Activated T-cell treated with anti-CD3 and anti-CD28 coated beads for 1 hour (primary cell): ENCODE measurements at places on chromosomes 11 and 22.

- no peak for DNase-seq
Measured at GRCh38 chr11:117410861-117411710, 83.4 kb downstream of the CEP164 start.

DNA sequence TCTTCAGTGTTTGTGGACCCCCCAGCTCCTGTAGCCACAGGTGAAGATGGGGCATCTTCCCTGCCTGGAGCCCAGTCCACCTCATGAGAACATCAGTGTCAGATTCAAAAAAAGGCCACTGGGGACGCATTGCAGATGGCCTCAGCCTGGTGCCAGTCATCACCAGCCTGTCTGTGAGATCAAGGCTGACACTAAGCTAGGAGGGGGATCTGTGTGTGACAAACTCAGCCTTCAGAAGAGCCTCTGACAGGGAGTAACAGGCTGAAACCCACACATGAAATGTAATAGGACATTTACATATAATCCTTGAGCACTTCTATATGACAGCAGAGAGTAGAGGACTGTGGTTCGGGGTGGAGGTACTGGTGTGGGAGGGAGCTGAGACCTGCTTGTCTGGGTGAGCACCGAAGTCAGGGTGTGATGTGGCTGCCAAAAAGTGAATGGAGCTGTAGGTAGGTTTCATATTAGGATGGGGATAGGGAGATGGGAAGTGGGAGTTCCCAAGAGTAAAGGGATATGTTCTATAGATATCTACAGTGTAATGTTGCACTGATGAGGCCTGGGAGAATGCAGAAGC is 20.5 kb upstream of the CCDC134 start:
- DNase-seq, result no peak

DNA sequence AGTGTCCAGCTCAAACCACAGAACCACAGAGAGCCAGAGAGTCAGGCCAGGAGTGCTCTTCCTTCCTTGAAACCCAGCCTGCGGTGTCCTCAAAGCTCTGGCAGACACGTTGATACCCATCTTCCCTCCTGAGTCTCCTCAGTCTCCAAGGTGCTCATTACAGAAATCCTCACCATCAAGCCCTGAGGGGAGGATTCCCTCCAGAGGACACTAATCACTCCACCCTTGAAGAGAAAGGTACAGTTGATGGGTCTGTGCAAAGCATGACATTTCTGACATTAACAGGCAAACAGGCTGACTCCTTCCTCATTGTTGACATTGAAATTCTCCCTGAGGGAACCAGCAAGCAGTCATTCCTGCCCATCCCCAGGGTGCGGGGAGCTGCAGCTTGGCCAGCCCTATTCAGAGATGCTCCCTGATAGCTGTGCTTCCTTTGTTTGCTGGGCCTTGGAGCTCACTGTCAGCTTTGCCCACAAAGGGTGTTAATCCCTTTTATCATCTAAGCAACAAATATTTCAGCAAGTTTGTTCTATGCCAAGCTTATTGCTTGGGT is 101.7 kb upstream of the CSNK2A3 start:
- no peak for DNase-seq

GRCh38 chr22:33891455-33891854 is 28.8 kb downstream of the LARGE1 start:
- no peak for DNase-seq

DNA sequence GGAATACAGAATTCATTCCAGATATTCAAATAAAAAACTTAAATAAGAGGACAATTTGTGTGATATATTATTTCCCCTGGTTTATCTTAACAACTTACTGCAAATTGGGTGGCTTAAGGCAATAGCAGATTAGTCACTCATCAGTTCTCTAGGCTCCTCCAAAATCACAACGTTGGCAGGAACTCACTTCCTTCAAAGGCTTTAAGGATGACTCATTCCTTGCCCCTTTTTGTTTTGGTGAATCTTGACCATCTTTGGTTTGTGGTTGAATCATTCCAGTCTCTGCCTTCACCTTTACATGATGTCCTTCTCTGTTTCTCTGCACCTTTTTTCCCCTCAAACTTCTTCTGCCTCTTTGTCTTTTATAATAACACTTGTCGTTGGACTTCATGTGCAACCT is 3.4 kb downstream of the OR10AG1 start:
- no peak for DNase-seq

DNA sequence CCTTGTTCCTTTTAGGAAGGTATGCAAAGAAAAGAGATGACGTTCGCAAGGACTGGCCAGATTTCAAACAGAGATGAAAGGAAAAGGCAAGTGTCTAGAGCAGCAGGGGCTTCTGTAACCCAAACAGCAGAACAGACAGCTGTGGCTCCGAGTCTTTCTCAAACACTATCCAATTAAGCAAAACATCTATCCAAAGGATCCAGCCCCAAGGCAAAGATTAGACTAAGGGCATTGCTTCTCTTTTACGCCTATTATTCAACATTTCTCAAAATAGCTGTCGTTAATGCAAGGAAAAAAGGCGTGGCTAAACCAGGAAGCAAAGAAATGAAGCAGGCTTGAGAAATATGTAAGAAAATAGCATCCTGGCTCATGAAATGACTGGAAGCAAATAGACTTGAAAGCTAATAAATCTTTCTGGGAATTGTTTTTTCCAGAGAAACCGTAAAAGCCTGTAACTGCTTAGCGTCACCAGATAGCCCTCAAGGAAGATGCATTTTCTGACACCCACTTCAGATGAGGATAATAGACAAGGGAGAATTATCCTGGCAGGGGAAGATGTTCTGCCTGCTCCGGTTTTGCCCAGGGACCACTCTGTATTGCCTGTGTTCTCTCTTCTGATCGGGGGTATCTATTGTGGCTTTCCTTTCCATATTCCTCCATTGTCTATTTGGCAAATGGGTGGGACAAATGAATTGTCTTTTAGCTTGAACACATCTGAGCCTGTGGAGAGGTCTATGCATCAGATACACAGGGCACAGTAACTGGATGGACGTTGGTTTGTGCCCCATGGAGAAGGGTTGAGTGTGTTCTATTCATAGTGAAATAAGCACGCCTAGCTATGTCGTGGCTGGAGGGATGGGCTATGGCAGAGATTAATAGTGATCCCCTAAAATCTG is 20.2 kb downstream of the C11orf96 start:
- DNase-seq, result no peak

DNA sequence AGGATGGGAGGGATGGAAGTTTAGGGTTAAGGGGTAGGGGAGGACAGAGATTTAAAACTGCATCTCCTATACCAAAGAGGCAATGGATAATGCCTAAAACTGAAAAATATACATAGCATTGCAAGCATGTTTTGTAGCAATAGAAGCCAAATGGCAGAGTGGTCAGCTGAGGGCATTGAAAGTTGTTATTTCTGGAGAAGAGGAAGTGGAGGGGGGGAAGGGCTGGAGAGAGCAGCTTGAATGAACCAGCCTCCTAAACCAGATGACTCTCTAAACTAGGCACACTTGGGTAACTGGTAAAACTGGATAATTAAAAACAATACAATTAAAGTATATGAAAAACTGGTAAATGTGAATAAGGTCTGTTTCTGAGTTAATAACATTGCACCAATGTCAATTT is 70.3 kb upstream of the TP53I11 start:
- no peak for DNase-seq

- no peak for DNase-seq
Measured at GRCh38 chr11:48169717-48170116, 46.9 kb upstream of the OR4B1 start.
